ENCODE measurements at places on chromosomes 1 and 21.

GRCh38 chr21:34980423-34981115, 68.5 kb downstream of the RUNX1 start:
- DNase-seq: no peak

DNA sequence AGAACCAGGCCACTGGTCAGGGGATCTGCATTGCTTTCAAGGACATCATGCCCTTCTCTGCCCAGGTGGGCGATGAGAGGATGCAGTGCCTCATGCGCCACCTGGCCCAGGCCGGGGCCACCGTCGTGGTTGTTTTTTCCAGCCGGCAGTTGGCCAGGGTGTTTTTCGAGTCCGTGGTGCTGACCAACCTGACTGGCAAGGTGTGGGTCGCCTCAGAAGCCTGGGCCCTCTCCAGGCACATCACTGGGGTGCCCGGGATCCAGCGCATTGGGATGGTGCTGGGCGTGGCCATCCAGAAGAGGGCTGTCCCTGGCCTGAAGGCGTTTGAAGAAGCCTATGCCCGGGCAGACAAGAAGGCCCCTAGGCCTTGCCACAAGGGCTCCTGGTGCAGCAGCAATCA, 5.0 kb upstream of the ZBTB48 start:
- DNase-seq: no peak

GRCh38 chr1:205534444-205534985, 30.0 kb downstream of the CDK18 start:
- DNase-seq: no peak

- peak; percentile 74 for DNase-seq
Measured at GRCh38 chr1:207077470-207078377, 10.9 kb upstream of the C4BPB start.

- DNase-seq: no peak
Measured at GRCh38 chr1:119492763-119493162, 14.2 kb upstream of the HSD3B1 start.
